Fibroblast of upper back skin (primary cell): ENCODE measurements at places on chromosomes 11 and 22.

DNA sequence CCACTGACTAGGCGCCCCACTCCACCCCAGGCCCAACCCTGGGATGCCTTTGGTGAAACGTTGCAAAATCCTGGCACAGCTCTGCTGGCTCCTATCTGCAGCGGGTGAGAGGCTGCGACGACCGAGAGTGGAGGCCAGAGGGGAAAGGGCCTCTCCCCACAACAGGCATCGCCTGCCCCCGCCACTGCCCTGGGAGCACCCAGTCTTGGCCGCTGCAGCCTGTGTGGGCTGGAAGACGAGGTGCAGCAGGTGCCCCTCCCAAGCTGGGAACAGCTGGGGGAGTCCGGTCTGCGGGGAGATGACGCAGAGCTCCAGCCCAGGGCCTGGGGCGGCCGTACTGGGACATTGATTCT, 4.2 kb upstream of the PIM3 start:
- no peak for DNase-seq

DNA sequence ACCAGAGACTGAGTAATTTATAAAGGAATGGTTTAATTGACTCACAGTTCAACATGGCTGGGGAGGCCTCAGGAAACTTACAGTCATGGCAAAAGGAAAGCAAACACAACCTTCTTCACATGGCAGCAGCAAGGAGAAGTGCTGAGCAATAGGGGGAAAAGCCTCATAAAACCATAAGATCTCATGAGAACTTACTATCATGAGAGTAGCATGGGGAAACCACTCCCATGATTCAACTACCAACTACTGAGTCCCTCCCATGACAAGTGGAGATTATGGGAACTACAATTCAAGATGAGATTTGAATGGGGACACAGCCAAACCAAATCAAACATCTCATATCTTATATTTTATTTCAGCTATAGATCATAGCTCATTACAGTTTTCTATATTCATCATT, 33.0 kb downstream of the GRIA4 start:
- no peak for DNase-seq

DNA sequence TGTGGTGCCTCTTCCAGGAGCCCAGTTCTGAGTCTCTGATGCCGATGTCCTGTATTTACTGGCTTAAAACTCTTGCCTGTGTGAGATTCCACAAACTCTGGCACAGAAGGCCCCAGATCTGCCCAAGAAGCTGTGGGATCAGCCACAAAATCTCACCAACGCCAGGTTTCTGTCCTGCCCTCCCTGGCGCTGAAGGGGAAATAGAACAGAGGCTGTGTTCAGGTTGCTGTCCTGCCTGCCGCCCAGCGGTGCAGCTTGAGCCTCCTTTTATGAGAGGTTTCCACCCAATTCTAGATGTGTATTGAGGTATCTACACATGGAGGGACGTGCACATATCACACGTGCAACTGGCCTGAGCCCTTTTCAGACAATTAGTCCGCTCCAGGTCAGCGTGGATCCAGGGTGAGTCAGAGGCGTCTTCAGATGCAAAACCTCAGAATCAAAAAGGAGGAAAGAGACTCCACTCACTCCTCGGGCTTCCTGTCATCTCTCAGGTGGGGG, 2.2 kb downstream of the TMEM80 start:
- peak; percentile 53 for DNase-seq

DNA sequence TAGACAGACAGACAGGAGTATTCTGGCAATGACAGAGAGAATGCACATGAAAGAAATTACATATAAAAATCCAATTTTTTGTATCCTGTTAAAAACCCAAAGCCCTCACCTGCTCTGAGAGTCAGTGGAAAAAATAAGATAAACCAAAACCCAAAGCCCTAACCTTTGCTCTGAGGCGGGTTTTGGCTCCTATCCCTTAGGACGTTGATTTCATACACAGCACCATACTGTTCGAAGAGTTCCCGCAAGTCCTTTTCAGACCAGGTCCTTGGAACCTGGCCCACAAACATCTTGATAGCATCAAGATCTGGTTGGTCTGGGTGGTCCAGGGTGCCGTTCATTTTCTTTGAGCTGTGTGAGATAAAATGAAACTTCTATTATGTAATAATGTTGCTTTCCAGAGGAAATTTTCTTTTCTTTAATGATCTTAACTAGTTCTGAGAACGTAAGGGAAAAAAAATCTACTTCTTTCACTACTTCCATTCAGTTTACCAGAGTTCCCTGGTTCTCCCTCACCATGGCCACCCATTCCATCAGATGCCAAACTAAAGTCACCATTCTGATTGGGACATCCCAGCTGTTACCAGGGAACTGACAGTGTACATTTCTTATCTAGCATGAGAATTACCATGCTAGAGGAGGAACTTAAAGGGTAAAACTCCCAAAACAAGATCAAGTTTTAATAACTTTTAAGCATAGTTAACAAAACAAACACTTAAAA, 39.9 kb upstream of the RAPSN start:
- no peak for DNase-seq

DNA sequence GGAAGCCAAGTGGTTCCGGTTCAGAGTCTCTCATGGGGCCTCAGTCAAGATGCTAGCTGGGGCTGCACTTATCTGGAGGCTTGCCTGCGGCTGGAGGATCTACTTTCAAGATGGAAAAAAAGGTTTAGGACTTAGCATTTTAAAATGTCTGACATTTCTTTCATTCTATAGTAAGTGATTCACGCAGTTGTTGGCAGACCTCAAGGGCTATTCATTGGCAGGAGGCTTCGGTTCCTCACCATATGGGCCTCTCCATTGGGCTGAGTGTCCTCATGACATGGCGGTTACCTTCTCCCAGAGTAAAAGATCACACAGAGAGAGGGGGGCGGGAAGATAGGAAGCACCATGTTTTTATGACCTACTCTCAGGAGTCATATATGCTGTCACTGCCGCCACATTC, 298.0 kb upstream of the PLET1 start:
- peak; percentile 79 for DNase-seq

DNA sequence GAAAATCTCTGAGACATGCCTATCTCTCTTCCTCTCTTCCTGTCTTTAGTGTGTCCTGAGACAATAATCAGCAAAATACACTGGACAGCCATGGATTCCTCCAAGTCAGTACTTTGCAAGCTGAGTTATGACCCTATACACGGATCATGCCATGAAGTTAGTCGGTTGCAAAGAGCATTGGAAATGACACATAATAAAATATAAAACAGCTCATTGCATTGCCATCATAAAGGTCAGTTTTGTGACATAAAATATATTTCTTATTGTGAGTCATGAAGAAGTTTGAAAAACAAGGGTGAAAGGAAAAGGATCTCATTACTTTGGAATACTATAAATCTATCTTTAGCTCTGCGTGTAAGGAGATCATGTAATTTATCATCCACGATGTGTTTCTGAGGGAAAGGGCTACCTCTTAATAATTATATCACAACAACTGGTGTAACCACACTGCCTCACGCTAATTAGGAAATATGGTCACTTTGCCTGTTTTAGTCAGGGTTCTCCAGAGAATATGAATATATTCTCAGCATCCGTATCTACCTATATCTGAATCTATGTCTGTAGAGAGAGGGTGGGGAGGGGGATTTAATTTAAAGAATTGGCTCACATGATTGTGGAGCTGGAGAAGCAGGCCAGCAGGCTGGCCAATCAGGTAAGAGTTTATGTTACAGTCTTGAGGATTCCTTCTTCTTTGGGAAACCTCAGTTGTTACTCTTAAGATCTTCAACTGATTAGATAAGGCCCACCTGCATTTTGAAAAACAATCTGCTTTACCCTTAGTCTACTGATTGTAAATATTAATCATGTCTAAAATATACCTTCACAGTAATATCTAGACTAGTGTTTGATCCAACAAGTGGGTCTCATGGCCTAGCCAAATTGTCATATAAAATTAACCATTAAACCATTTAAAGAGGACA, 198.8 kb downstream of the FAT3 start:
- DNase-seq, result peak; percentile 63

DNA sequence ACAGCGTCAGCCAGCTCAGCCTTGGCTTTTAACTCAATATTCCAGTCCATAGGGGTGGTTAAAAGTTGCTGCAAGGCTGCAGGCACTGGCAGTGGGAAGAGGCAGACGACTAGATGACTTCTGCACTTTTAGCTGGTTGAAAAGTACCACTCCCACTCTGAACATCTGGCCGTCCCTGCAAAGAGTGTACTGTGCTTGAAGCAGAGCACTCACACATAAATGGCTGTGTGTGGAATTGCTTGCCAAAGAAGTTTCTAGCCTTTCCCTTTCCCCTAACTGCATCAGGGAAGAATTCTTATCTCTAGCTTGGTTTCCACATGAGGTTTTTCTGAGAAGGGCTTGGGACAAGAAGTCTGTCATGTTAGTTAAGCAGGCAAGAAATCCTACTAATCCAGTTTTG, 5.1 kb upstream of the PHLDB1 start:
- no peak for DNase-seq

- DNase-seq, result no peak
Measured at GRCh38 chr22:47249370-47249928, 487.0 kb downstream of the TBC1D22A start.

GRCh38 chr11:33713151-33713855, 12.7 kb upstream of the C11orf91 start:
- DNase-seq, result no peak

GRCh38 chr11:74205181-74205580, 34.1 kb downstream of the PPME1 start:
- DNase-seq, result no peak

GRCh38 chr22:28541137-28541536, 138.5 kb downstream of the TTC28 start:
- no peak for DNase-seq

- DNase-seq, result no peak
Measured at GRCh38 chr11:117466966-117467365, 139.3 kb downstream of the CEP164 start.

DNA sequence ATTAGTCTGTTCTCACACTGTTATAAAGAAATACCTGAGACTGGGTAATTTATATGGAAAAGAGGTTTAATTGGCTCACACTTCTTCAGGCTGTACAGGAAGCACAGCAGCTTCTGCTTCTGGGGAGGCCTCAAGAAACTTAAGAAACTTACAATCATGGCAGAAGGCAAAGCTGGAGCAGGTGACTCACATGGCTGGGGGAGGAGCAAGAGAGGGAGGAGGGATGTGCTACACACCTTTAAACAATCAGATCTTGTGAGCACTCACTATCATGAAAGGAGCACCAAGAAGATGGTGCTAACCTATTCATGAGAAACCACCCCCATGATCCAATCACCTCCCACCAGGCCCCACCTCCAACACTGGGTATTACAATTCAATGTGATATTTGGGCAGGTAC, 381.6 kb downstream of the ETS1 start:
- no peak for DNase-seq

DNA sequence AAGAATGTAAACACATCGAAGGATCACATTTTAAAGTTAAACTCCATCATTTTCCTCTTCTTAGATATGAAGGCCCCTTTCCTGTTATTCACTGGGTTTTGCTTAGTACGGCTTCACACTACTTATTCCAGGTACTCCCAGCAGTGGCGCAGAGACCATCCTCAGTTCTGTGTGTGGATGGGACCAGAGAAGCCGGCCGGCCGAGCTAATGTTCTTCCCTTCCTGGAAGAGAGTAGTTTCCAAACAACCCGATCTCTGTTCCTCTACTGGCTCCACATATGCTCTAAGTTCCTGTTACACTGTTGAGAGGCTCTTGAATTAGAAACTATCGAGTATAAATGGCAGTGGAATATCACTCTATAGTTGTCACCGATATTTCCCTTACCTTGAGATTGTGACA, 684 bp upstream of the NFRKB start:
- no peak for DNase-seq

- peak; percentile 85 for DNase-seq
Measured at GRCh38 chr11:10325277-10326011, 20.6 kb downstream of the ADM start.

- DNase-seq, result no peak
Measured at GRCh38 chr11:16946477-16947282, 67.5 kb downstream of the PLEKHA7 start.

DNA sequence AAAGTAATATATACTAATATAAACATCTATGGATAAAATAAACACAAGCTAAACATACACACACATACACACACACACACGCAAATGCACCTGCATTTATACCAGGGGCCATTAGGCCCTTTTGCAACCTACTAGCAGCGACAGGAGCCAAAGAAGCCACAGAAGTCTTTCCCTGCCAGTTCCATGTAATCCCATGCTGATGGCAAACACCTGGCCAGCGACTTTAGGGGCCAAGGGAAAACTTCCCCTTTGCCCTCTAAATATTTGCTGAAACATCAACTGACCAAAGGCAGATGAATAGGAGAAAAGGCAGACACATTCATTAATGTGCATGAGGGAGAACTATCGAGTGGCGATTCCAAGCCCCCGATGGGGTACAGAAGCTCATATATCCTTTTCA, 14.8 kb upstream of the P2RY2 start:
- no peak for DNase-seq

GRCh38 chr22:43002202-43002586, 12.8 kb downstream of the PACSIN2 start:
- peak; percentile 89 for DNase-seq

GRCh38 chr11:70608568-70609470, 210.5 kb downstream of the CTTN start:
- peak; percentile 44 for DNase-seq

DNA sequence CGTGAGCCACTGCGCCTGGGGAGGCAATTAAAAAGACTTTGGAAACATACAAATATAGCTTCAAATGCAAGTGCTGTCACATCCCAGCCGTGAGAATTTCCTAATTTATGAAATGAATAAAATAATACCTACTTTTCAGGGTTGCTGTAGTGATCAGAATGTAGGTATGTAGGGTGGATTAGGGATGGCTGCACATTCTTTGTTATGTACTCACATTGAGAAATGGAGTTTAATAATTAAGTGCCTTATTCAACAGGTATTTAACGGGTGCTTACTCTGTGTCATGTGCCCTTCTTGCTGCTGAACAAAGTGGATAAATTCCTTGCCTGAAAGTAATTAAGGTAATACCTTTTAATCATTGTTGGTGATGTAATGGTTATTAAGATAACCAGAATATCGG, 37.0 kb downstream of the MMP7 start:
- no peak for DNase-seq

GRCh38 chr11:81135570-81135969, 1598.1 kb downstream of the FAM181B start:
- no peak for DNase-seq

GRCh38 chr22:48891688-48892577, 935.7 kb downstream of the BRD1 start:
- DNase-seq, result no peak
